ENCODE measurements at places on chromosomes 6 and 20. TPM values are rescaled to one million over a fixed set of nuclear protein-coding genes. Genes with fewer than 3 reads are reported as not detected.

The MRPS10 gene
- 23.6 TPM for total RNA-seq

The ATP9A gene
- 23.1 TPM for total RNA-seq

The ELMO2 gene
- 61.9 TPM for total RNA-seq

The NR2E1 gene
- total RNA-seq: not detected

The BPIFB1 gene
- 263 TPM for total RNA-seq

The TRIM40 gene
- not detected for total RNA-seq

The SLC17A3 gene
- not detected for total RNA-seq

The KIFC1 gene
- 2.7 TPM for total RNA-seq

The CLDN20 gene
- not detected for total RNA-seq

The PI16 gene
- total RNA-seq: 11.9 TPM

All from lower lobe of right lung (tissue), 2 donors.